ENCODE measurements at places on chromosomes 5 and 9.
A peak's percentile ranks its signal among the peaks of the same experiment; 100 is the strongest.

DNA sequence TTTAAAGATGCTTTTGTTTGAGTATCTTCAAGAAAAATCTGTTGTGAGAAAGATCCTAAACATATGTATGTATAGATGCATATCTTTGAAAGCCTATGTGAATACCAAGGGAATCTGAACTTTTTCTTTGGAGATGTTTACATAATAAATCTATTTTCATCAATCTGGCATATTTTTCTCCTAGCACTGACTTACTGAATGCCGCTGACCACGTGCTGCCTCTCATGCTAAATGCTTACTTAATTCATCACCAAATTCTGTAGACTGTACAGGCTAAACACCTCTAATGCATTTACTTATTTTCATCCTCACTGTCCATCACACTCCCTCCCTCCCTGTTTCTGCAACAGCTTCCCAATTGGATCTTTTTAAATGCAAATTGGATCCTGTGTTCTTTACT, 566.2 kb upstream of the WWC1 start:
- no peak for DNase-seq

- peak; percentile 49 for DNase-seq
Measured at GRCh38 chr5:138438724-138439476, at the start of gene REEP2. REEP2 (plus strand) TSS chr5:138439057; CDS start chr5:138439209, 152 bp downstream.

DNA sequence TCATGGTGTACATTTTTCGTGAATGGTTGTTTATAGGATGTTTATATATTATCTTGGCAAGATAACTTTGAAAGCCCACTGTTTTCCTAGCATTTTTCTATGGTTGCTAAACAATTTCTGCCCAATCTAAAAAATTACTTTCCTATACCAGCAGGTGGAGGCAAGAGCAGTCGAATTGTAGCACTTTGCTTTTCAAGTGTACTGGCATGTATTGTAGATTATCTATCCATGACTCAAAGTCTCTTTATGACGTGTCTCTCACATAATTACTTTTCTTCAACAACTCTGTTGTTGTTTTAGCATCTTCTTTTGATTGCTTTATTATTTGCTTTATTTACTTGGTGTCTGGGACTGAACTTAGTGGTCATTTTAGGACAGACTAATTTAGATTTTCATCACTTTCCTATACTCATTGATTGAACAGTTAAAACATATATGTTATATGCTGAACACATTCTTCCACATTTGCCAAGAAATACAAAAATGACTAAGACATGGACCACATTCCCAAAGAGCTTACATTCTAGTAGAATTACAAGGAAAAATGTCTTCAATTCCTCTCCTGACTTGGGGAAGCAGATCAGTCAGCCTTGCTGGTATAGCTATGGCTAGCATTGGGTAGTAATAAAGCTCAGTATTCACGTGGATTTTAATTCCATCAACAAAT, 20.7 kb downstream of the NLN start:
- peak; percentile 15 for DNase-seq

GRCh38 chr5:58961631-58962280, 378.9 kb downstream of the RAB3C start:
- DNase-seq: no peak
